ENCODE measurements at places on chromosomes 4 and X.

DNA sequence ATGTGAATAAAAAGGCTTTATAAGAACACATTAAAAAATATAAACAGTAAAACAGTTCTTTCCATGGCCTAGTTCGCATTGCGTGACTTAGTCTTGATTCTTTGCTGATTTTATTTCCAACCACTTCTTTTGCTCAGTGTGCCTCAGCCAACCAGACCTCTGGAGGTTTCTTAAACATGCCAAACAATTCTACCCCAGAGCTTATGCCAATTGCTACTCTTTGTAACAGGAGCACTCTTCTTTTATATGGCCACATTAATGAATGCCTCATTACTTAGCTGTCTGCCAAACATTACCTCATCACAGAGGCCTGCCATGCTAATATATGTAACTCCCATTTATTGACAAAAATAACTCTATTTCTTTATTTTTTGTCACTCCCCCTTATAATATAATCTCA is 202.3 kb downstream of the NDST4 start:
- DNase-seq = no peak

- no peak for DNase-seq
Observed at GRCh38 chrX:24283127-24283794, 30.6 kb downstream of the SUPT20HL2 start.

DNA sequence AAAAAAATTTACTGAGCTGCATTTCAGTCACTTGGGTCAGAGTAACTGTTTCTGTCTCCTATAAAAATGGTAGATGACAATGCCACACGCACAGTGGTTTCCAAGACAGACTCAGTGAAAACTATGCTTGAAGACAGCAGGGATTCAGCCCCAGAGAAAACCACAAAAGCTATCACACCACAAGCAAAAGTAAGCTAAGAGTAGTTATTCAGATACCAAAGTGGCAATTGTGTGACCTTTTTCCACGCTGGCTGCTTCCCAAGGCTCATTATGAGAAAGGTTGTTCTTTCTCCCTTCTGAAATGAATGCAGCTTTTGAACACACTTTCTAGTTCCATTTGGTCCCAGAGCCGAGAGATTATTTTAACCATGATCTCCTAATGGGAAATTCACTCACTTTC is 46.4 kb upstream of the GPM6B start:
- DNase-seq = no peak

DNA sequence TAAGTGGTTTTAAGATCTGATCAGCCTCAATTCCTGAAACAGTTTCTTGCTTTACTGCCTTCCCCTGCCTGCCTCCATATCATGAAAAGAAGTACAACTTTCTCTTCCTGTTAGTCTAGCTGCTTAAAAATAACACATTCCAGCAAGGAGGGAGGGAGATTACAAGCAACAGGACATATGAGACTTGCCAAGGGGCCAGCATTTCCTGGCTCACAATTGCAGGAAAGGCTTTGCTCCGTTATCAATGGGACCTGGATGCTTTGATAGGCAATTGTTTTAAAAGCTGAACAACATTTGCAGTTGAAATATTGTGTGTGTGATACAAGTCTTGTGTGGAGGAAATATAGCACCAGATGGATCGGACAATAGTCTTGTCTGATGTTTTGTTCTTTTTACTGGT is 425.0 kb downstream of the FAT4 start:
- DNase-seq = no peak

DNA sequence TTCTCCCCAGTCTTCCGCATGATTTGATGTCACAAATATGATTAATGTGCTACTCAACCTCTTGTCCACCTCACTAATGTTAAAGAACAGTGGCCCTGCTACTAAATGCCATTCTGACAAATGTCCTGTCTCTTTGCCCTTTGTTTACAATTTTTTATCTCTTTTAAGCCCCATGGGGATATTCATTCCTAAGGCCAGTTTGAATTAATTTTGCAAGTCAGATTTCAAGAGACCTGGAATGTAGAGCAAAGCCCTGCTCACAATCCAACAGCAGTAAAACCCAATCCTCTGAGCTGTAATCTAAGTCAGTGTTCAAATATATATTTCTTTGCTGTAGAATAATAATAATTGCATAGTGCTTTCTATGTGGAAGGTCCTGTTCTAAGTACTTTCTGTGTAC is 81.2 kb downstream of the LDB2 start:
- DNase-seq = no peak
